CD4-positive, alpha-beta memory T cell (primary cell): ENCODE measurements at places on chromosomes 4 and X.

GRCh38 chrX:48998391-48998790 lies 3.7 kb downstream of the GRIPAP1 start:
- H3K27ac ChIP-seq = no peak overlapping the region
- H3K4me1 ChIP-seq = peaks cover 27% of the 10 kb centered on the region
- peaks cover 22% of the 10 kb centered on the region for H3K36me3 ChIP-seq

DNA sequence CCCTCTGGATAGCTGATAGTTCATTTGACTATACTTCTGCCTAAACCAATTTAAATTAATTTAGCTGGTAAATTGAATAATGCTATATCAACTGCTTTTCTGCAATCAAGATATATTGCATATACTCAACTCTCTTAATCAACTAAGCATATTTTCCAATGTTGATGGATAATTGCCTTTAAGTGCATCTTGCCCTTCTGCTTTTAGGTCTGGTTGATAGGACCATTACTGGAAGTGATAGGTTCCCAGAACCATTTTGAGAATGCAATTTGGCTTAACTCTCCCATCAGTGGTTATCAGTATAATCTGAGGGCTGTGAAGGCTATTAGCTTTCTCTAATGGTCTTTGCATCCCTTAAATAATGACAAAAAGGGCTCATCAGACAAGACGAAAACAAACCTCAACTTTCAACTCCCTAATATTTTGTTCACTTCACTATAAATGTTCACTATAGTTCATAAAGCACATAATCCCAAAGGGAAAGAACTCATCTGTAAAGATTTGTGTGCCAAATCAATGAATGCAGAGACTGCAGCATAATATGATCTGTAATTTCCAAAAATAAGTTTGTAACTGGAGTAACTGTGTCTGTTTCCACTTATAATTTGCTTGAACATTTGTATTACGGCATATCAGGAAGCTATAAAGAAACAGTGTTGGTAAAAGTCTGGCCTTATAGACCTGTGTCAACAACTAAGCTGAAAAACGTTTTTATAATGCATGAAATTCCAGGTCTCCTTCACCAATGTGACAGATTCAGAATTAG lies 273.6 kb downstream of the FBXO8 start:
- H3K4me3 ChIP-seq = no peak overlapping the region
- no peaks in the 10 kb centered on the region for H3K27me3 ChIP-seq

GRCh38 chrX:110055616-110056015 lies 52.7 kb downstream of the TMEM164 start:
- no peaks in the 10 kb centered on the region for H3K27me3 ChIP-seq
- H3K4me1 ChIP-seq = no peaks in the 10 kb centered on the region
- H3K27ac ChIP-seq = no peak overlapping the region
- DNase-seq = no peak
- no peak overlapping the region for H3K4me3 ChIP-seq

- H3K36me3 ChIP-seq = no peaks in the 10 kb centered on the region
- peaks cover 25% of the 10 kb centered on the region for H3K4me1 ChIP-seq
- DNase-seq = no peak
- no peak overlapping the region for H3K4me3 ChIP-seq
- no peak overlapping the region for H3K27ac ChIP-seq
Observed at GRCh38 chr4:47835494-47835893, 2.4 kb downstream of the CORIN start.
